Heart left ventricle (tissue), 16 donors: ENCODE measurements at places on chromosomes 7 and 10.

DNA sequence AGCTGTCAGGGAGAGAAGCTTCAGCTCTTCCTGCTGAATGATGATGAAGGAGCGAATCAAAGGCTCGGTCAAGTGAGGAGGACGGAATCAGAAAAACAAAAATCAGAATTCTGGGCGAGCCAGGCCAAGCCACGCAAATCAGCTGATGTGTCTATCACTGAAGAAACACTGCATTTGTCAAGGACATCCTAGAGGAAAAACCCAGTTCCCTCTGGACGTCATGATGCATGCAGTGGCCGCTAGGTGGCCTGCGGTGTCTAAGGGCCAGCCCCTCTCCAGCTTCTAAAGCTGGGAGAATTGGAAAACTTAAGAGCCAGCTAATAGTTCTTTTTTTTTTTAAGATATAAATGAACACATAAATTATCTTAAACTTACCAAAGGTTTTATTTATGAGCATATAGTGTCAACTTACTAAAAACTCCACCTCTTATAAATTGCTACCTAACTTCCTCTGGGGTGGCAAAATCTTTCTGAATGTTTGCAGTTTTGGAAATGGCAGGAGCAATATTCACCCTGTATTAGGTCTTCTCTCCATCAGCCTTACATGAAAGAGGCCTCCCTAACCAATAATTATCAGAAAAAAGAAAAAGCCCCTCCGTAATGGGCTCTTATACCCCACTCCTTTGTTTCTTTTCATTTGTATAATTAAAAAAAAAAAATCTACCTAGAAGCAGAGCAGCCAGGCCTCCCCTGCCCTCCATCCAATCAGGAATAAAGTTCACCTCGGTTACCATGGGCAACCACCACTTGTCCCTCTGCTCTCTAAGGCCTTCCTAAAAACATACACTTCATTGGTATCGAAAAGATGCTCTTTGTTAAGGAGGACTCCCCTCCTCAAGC lies 186.8 kb downstream of the USP6NL start:
- H3K27me3 ChIP-seq, result no peaks in the 10 kb centered on the region
- DNase-seq, result no peak
- H3K27ac ChIP-seq, result no peak overlapping the region

DNA sequence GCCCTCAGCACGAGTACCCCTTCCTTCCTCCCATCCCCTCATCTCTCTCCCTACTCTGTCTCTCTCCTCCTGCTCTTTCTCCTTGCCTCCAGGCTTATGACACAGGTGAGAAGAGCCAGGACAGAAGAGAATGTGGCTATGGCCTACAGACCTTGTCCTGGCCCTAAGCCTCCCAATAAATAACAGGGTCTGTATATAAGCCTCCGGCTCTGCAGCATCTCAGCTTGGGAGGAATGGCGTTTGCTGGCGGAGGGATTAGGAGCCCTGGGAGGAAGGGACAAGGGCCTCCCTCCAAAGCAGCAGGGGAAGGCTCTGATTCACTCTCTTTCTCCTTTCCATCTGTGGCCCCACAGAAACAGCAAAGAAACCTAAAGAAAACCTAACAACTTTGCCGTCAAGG lies 45.8 kb downstream of the COL13A1 start:
- no peak overlapping the region for H3K4me3 ChIP-seq
- peak; percentile 32 for DNase-seq
- no peaks in the 10 kb centered on the region for H3K36me3 ChIP-seq
- H3K27ac ChIP-seq, result no peak overlapping the region

- H3K36me3 ChIP-seq, result no peaks in the 10 kb centered on the region
- H3K27me3 ChIP-seq, result no peaks in the 10 kb centered on the region
- H3K27ac ChIP-seq, result peak overlapping the region; percentile 94
- peak overlapping the region; percentile 73 for H3K4me3 ChIP-seq
Observed at GRCh38 chr10:32377458-32378259, 30.7 kb upstream of the EPC1 start.

DNA sequence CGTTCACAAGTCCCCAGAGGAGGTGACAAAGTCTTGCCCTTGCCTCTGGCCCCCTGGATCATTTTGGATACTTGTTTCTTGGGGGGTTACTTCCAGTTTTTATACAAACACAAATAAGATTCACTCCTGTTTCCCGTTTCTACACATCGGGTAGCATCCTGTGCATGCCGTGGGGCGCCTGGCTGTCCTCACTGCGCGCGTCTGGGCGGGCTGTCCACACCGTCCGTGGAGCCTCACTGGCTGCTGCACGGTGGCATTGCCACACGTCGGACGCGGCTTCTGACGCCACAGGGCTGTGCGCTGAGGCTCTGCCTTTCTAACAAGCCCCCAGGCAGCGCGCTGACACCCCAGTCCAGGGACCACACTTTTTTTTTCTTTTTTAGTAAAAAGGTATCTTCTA lies 18.4 kb downstream of the BNIP3 start:
- H3K4me1 ChIP-seq, result no peaks in the 10 kb centered on the region
- no peak overlapping the region for H3K27ac ChIP-seq
- H3K36me3 ChIP-seq, result peaks cover 42% of the 10 kb centered on the region
- no peak overlapping the region for H3K4me3 ChIP-seq
- no peak for DNase-seq
